CD4-positive, CD25-positive, alpha-beta regulatory T cell (primary cell): ENCODE measurements at places on chromosomes 2 and 18.

DNA sequence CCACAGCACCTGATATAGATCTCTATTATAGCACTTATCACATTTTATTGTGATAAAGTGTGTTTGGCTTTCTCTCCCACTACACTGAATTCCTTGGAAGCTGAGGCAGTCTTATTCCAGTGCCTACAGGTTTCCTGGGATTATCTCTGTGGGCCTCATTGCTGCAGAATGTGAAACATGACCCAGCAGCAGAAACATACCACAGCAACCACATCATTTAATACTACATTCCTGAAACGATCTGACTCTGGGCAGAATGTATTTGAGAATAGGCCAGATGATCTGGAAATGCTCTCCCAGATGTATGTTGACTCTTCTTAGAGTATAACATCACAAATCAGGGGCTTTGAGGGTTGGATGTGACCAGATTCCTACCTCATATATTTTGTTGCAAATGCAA lies 323.5 kb upstream of the TANK start:
- no peak for DNase-seq

- no peak for DNase-seq
Observed at GRCh38 chr2:30690126-30690561, 117.1 kb downstream of the CAPN13 start.

DNA sequence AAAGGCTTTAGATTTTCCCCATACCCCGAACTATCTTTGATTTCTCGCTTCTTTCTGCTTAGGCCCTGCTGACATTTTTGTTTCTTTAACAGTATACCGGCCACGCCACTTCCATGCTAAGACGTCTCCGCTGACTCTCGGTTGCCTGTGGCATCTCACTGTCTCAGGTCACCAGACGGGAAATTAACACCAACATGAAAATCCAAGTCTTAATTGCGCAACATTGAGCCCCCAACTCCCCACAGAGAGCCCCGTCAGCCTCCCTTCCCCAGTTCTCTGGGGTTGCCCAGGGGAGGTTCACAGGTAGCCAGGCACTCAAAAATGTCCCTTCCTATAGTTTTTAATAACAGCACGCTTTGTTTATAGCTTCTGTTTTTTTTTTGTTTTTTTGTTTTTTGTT lies 30.2 kb downstream of the CD8B2 start:
- DNase-seq, result no peak

GRCh38 chr2:212618636-212619035 lies 80.0 kb upstream of the ERBB4 start:
- DNase-seq, result no peak

DNA sequence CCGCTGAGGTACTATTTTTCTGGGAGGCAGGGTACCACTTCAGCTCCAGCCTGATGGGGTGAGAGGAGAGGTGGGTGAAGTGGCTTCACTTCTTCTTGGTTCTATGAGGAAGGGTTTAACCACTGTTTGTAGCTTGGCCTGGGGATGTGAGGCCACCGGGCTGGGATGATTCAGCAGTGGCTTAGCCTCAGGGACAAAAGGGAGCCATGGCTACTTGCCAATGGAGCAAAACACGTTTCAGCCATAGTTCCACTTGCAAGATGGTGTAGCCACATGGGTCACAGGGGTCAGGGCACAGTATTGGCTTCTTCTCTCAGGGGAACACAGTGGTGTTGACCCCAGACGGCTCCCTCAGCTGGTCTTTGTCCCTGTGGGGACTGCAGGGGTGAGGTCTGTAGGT lies 14.9 kb downstream of the ZDBF2 start:
- DNase-seq, result no peak

GRCh38 chr2:226489775-226490541 lies 309.7 kb downstream of the IRS1 start:
- no peak for DNase-seq

GRCh38 chr2:61478086-61478485 lies 7.2 kb upstream of the USP34 start:
- DNase-seq, result no peak

GRCh38 chr2:27408601-27409320 lies 630 bp downstream of the PPM1G start:
- no peak for DNase-seq

GRCh38 chr2:149155196-149155969 lies 116.9 kb downstream of the LYPD6B start:
- no peak for DNase-seq

DNA sequence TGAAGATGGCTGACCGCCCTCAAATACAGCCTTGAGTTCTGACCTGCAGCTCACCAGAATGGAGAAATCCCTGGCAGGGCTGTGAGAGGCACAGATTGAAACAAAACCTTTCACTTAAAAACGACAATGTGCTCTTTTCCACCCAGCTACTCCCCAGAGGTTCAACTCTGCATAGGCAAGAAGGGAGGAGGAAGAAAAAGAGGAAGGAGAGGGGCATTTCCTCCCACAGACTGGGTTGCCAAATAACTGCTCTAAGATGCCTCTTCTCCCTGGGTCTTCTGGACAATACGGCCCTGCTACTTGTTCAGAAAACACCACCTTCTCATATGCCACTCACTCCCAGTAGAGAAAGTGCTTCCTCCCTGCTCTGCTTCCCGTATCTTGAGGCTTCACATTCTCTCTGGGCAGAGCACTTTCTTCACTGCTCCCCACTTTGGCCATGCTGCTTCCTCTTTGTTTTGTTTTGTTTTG lies 136.4 kb upstream of the SLC1A4 start:
- no peak for DNase-seq
